ENCODE measurements at places on chromosomes 6 and 20. TPM values are rescaled to one million over a fixed set of nuclear protein-coding genes. Genes with fewer than 3 reads are reported as not detected.

The MCCD1 gene
- total RNA-seq, result not detected

The RIMS1 gene
- total RNA-seq, result 37.8 TPM

The PTPRA gene
- total RNA-seq, result 19.8 TPM

The CLPSL1 gene
- total RNA-seq, result not detected

The RIMS4 gene
- total RNA-seq, result not detected

The PLN gene
- not detected for total RNA-seq

The NKAPL gene
- 0.57 TPM for total RNA-seq

The LHFPL5 gene
- total RNA-seq, result not detected

The NT5E gene
- total RNA-seq, result 111 TPM

The DNPH1 gene
- total RNA-seq, result 36.3 TPM

The TTK gene
- 12.1 TPM for total RNA-seq
